ENCODE measurements at places on chromosomes 6 and 20. TPM values are rescaled to one million over a fixed set of nuclear protein-coding genes. Genes with fewer than 3 reads are reported as not detected.

FAM209B gene
- 0.56 TPM for total RNA-seq

KHDC3L gene
- not detected for total RNA-seq

FOXQ1 gene
- 0.67 TPM for total RNA-seq

SIRPB1 gene
- total RNA-seq, result not detected

DCDC2 gene
- 0.13 TPM for total RNA-seq

CST5 gene
- not detected for total RNA-seq

FOXP4 gene
- 32.5 TPM for total RNA-seq

NOX3 gene
- total RNA-seq, result not detected

LHFPL5 gene
- total RNA-seq, result not detected

PRSS35 gene
- total RNA-seq, result 1.3 TPM

CUL7 gene
- total RNA-seq, result 42.2 TPM

DEFB132 gene
- not detected for total RNA-seq

PCSK2 gene
- 1.0 TPM for total RNA-seq

VPS52 gene
- 41.8 TPM for total RNA-seq

C20orf204 gene
- 14.2 TPM for total RNA-seq

RFX6 gene
- not detected for total RNA-seq

NFATC2 gene
- 3.5 TPM for total RNA-seq

FKBP1C gene
- total RNA-seq, result 1.0 TPM

BMP5 gene
- 0.18 TPM for total RNA-seq

BAK1 gene
- 51.4 TPM for total RNA-seq

COL9A3 gene
- total RNA-seq, result 1.8 TPM

ENPP5 gene
- 4.8 TPM for total RNA-seq

FHL5 gene
- not detected for total RNA-seq

ASIP gene
- total RNA-seq, result not detected

ULBP2 gene
- total RNA-seq, result 9.9 TPM

MPIG6B gene
- total RNA-seq, result not detected

EPPIN gene
- total RNA-seq, result not detected

ADTRP gene
- not detected for total RNA-seq

OTOR gene
- 4.5 TPM for total RNA-seq

AVP gene
- not detected for total RNA-seq

HTR1E gene
- total RNA-seq, result not detected

ZC3H12D gene
- 0.72 TPM for total RNA-seq

EYA4 gene
- 8.1 TPM for total RNA-seq

EEF1A2 gene
- 0.31 TPM for total RNA-seq

TMC2 gene
- not detected for total RNA-seq

ZNF334 gene
- 19.5 TPM for total RNA-seq

BANF2 gene
- total RNA-seq, result not detected

CDK19 gene
- 19.0 TPM for total RNA-seq

CAGE1 gene
- total RNA-seq, result not detected

CNR1 gene
- total RNA-seq, result 2.0 TPM

HRH3 gene
- total RNA-seq, result not detected

FNDC1 gene
- total RNA-seq, result 1.2 TPM

SLC4A11 gene
- total RNA-seq, result 30.6 TPM

BFSP1 gene
- total RNA-seq, result 3.5 TPM

SLC35F1 gene
- total RNA-seq, result 0.23 TPM

SFTA2 gene
- 2.8 TPM for total RNA-seq

ADGRF4 gene
- not detected for total RNA-seq

C20orf141 gene
- not detected for total RNA-seq

MSH5 gene
- total RNA-seq, result 16.1 TPM

GRM1 gene
- 0.23 TPM for total RNA-seq

ATP6V1G2 gene
- 1.8 TPM for total RNA-seq

PPP1R14C gene
- 2.5 TPM for total RNA-seq

TPD52L1 gene
- total RNA-seq, result 118 TPM

C2 gene
- 0.82 TPM for total RNA-seq

RNF144B gene
- 23.2 TPM for total RNA-seq

DST gene
- 284 TPM for total RNA-seq

VGLL2 gene
- 0.77 TPM for total RNA-seq

MCCD1 gene
- total RNA-seq, result not detected

Measured in endothelial cell (in vitro differentiated cells).